ENCODE measurements at places on chromosomes 13 and 19.

DNA sequence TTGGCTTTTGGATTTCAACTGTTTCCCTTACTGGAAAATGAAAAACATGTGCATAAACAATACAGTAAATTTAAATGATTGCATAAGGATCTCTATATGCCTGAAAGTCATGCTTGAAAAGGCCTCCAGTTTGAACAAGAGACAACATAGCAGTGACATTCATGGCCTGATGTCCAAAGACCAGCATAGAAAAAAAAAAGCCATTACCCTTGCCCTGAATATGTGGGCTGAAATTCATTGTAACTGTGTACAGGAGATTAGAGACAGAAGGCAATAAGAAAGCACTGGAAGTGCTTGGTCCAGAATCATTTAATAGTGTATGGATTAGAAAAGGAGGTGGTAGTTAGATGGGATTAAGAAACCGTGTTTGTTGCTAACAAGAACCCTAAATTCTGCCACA lies 15.4 kb downstream of the MIR17HG start:
- DNase-seq = no peak

DNA sequence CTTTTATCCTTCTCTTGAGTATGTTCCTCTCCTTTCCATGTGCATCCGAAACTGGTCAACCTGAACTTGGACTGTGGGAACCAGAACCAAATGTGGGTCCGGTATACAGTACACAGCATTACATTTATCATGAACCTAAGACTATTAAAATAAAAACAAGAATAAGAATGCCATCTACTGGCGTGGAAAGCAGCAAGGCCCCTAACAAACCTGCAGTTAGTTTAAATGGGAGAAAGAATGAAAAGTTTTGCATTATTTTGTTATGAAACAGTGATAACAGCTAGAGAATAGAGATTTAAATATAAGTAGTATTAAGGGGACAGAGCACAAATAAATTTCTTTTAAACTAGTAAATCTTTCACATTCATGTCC lies 159.5 kb downstream of the RBM26 start:
- no peak for DNase-seq

GRCh38 chr19:17235971-17236777 lies 9.5 kb downstream of the NR2F6 start:
- no peak for DNase-seq

- no peak for DNase-seq
Observed at GRCh38 chr19:32415669-32416068, 10.1 kb downstream of the DPY19L3 start.

DNA sequence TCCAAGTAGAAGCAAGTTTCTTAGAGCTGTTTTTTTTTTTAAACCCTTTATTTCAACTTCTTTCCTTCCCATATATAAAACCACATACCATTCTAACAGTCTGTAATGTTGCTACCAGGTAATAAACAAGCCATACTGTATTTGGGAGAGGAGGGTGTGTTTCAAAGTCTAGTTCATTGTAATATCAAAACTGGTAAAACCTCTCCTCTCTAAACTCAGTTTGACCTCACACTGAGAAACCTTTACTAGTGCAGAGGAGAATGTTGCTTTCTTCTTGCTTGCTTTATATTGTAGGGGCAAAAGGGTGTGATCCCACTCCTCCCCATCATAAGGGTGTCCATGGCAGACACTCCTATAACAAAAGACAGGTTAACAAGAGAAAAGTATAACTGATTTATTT lies 155.1 kb downstream of the GGACT start:
- DNase-seq = no peak

All from stimulated activated CD8-positive, alpha-beta memory T cell treated with anti-CD3 and anti-CD28 coated beads, Interleukin-15, amount 100 ng/mL, for 48 hours (primary cell).